ENCODE measurements at places on chromosomes 11 and 22. TPM values are rescaled to one million over a fixed set of nuclear protein-coding genes. Genes with fewer than 3 reads are reported as not detected.

The ARVCF gene
- total RNA-seq = 10.3 TPM

The SLC5A1 gene
- total RNA-seq = not detected

The MYO18B gene
- total RNA-seq = not detected

The CSF2RB gene
- 0.44 TPM for total RNA-seq

The KCNE3 gene
- 1.0 TPM for total RNA-seq

The ZP1 gene
- 0.17 TPM for total RNA-seq

The GRAP2 gene
- total RNA-seq = not detected

The ELMOD1 gene
- total RNA-seq = not detected

The ALDH3B2 gene
- total RNA-seq = 0.15 TPM

The CRYBA4 gene
- not detected for total RNA-seq
